CD4-positive, alpha-beta T cell treated with Interleukin-6 at 100 ng/mL for 8 hours (primary cell): ENCODE measurements at places on chromosomes 3 and 15.

DNA sequence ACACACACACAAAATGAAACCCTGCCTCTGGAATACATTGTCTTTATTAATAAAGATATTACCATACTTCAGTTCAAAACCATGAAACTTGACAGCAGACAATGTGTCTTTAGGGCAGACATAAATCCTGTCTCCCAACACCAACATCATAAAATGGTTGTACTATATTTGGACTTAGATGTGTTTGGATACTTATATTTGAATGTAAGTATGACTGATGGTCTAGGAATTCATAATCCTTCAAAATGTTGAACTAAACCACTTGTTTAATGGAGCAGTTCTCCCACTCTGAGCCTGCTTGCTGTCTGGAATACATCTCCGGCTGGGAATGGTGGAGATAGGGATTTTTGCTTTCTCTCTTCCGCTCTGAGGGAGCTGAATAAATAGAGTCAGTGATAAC, 10.6 kb downstream of the FBN1 start:
- DNase-seq, result no peak

GRCh38 chr15:94383706-94384105, 152.3 kb downstream of the MCTP2 start:
- no peak for DNase-seq

- DNase-seq, result no peak
Observed at GRCh38 chr3:126544596-126545281, 14.0 kb downstream of the C3orf22 start.

- DNase-seq, result no peak
Observed at GRCh38 chr15:35000511-35000910, 12.4 kb upstream of the ZNF770 start.

GRCh38 chr3:115478359-115478758, 145.0 kb upstream of the GAP43 start:
- no peak for DNase-seq

DNA sequence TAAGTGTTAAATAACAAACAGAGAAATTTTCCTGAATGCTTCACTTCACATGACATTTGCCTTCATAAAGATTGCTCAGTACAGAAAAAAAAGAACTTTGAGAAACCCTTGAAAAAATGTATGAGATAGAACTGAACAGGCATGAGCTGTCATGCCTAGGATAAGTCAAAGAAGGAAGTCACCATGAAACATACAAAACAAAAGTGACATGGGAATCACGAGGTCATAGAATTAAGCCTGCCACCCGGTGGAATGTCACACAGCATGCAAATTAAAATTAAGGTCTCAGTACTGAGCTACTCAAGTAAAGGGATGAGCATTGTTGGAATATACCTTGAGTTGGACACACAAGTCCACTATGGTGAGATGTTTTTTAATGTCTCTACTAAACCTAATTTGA, 652.5 kb upstream of the NECTIN3 start:
- DNase-seq, result no peak

DNA sequence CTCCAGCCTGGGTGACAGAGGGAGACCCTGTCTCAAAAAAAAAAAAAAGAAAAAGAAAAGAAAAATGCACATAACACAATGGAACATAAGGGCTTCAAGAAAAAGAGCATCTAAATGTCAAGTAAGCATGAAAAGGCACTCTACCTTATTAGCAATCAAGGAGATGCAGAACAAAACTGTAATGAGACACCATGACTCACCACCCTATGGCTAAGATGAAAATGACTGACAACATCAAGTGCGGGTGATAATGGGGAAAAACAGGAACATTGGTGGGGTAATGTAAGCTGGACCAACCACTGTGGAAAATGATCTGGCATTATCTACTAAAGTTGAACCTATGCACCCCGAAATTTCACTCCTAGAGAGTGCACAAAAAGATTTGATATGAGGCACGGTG, 19.6 kb upstream of the NSMCE3 start:
- DNase-seq, result no peak

GRCh38 chr3:160376681-160377080, 22.3 kb downstream of the IFT80 start:
- no peak for DNase-seq
